AG04450 (cell line): ENCODE measurements at places on chromosomes 4 and X.

GRCh38 chr4:3682236-3683076, 83.7 kb upstream of the ADRA2C start:
- no peak for DNase-seq

- no peak for DNase-seq
Observed at GRCh38 chrX:134026565-134027311, 41.3 kb upstream of the GPC3 start.

DNA sequence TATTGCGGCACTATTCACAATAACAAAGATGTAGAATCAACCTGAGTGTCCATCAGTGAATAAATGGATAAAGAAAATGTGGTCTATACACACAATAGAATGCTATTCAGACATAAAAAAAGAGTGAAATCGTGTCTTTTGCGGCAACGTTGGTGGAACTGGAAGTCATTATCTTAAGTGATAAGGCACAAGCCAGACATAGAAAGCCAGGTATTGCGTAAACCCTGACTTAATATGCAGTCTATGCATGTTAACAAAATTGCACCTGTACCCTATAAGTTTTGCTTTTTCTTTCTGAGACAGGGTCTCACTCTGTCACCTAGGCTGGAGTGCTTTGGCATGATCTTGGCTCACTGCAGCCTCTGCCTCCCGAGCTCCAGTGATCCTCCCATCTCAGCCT, 28.6 kb downstream of the KIAA0232 start:
- no peak for DNase-seq

- peak; percentile 15 for DNase-seq
Observed at GRCh38 chrX:119067023-119067739, 5.6 kb upstream of the CT47C1 start.

GRCh38 chrX:33252306-33252825, 41.0 kb upstream of the DMD start:
- DNase-seq, result no peak

GRCh38 chr4:24991015-24991414, 39.7 kb downstream of the LGI2 start:
- no peak for DNase-seq

GRCh38 chr4:159281771-159282170, 178.9 kb downstream of the RAPGEF2 start:
- DNase-seq, result no peak

- DNase-seq, result no peak
Observed at GRCh38 chrX:24485323-24485722, 20.2 kb downstream of the PDK3 start.

GRCh38 chr4:87881115-87881514, 48.3 kb downstream of the MEPE start:
- no peak for DNase-seq

DNA sequence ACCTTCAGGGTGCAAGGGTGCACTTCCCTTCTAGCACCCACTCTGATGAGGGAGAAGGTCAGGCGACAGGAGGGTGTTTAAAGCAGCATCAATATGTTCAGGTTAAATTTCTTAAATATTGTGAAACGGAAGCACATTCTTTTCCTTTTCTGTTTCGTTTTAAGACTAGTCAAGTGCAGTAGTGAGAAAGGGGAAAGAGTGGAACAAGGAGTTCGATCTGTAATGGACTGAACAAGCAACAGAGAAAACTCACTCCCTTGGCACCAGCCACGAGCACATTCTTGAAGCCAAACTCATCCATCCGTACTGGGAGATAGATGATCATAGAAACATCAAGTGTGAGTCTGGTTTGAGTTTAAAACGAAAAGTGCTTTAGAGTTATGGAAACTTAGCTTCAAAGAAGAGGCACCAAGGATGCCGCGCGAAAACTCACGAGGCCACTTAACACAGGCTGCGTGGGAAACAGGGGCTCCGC, 815 bp downstream of the FAM53A start:
- DNase-seq, result peak; percentile 69

- DNase-seq, result no peak
Observed at GRCh38 chr4:36218121-36218520, 26.2 kb downstream of the ARAP2 start.

DNA sequence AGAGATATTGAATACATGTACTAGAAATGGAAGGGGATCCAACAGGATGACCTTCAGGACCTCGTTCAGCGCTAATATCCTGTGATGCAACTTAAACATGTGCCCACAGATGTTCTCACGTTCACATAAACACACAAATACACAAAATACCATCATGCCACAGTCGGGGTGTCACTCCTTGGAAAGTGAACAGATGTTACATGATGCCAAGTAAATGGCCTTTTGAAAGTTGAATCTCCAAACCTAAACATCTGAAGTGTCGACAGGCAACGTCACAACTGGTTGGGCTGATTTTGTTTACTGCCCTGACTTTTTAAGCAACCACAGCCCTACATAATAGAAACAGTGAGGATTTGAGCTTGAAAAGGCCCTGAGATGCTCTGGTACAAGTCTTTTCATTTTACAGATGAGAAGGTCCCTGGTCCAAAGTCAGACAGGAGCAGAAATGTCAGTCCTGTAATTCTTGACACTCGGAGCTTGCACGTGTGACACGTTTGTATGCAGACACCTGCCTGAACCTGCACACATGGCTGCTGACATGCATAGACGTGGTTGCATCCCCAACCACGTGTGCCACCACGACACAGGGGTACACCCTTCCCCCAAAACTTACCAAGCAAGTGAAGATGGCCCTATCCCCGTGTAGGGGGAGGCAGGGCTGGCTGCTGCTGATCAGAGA, 23.5 kb upstream of the BCORL1 start:
- no peak for DNase-seq

DNA sequence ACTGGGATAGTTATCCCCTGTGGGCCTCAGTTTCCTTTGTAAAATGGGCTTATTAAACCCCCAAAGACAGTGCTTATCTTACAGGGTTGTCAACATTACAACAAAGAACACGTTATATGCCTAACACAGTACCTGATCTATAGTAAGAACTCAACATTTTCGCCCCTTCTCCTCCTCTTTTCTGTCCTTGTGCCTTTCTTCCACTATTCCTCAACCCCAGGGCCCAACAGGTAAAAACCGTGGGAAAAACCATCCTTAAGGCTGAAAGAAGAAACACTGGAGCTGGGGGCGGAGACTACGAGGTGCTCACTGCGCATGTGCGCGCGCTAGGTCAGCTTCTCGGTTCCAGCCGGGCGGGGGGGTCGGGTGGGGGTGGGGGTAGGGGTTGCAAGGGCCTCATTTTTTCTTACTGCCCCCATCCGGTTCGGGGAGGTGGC, 426 bp upstream of the XIAP start:
- no peak for DNase-seq

- DNase-seq, result no peak
Observed at GRCh38 chr4:156556336-156556735, 415.3 kb downstream of the PDGFC start.

- no peak for DNase-seq
Observed at GRCh38 chr4:154364066-154364845, 127.3 kb downstream of the DCHS2 start.

- DNase-seq, result peak; percentile 18
Observed at GRCh38 chr4:101020956-101021355, 326.4 kb downstream of the PPP3CA start.

DNA sequence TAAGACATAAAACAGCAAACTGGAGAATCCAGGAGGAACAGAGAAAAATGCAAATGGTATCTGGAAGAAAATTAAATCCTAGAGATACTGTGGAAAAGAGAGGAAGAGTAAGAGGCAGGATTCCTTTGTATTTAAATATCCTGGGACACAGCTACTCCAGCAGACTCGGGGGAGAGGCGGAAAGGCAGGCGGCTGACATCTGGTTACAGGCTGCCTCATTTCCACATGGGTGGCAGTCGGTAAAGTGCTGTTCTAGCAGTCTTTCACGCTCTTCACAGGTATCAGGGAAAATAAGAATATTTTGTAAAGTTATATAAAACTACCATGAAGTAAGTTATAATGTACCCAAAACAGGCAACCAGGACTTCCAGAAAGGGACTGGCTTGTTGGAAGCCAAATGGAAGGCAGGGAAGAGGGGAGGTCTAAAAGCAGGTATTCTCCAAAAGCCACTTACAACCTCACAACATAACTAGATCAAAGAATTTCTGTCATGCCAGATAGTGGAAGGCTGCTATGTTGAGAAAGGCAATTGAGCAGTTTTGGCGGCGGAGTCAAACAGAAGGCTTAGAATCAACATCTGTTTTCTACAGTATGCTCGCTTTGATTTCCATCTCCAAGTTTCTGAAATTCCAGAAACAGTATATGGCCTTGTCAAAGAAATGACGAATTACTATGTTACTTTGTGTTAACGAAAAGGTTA, 1.3 kb upstream of the TIGD2 start:
- DNase-seq, result no peak

GRCh38 chrX:120242813-120243212, 7.8 kb upstream of the ZBTB33 start:
- no peak for DNase-seq

- no peak for DNase-seq
Observed at GRCh38 chrX:72054779-72055489, 76.8 kb downstream of the RTL5 start.

GRCh38 chr4:52948057-52948423, 85.9 kb downstream of the RASL11B start:
- DNase-seq, result no peak

DNA sequence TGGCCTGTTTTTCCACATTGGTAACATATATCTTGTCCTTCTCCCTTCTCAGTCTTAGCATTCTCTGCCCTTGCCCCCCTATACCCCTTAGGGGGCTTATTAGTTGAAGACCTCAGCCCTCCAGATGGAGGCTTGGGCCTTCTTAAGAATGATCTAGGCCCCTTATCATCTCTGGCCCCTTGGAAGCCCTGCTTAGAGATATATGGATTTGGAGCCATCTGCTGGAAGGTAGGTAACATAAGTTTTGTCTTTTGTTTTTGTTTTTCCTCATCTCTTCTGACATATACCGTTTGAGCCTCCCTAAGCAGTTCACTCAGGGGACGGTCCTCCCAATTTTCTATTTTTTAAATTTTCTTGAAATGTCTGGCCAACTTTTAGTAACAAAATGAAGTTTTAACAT, 48.3 kb upstream of the NAP1L2 start:
- DNase-seq, result no peak

DNA sequence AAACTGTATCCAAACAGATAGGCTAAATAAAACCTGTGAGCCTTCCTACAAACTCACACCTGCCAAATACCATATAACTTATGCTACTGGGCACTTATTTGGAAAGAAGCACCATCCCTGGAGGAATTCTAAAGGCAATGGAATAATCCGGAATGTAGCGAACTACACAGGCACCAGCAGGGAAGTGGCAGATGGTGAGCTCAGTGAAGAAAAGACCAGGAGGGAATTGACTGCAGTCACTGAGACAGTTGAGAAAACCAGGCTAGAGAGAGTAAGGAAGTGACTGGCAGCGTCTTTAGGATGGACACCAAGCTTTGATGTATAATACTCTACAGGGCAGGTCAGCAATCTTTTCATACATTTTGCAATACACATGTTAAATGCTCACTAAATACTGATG, 16.3 kb downstream of the NDNF start:
- no peak for DNase-seq

DNA sequence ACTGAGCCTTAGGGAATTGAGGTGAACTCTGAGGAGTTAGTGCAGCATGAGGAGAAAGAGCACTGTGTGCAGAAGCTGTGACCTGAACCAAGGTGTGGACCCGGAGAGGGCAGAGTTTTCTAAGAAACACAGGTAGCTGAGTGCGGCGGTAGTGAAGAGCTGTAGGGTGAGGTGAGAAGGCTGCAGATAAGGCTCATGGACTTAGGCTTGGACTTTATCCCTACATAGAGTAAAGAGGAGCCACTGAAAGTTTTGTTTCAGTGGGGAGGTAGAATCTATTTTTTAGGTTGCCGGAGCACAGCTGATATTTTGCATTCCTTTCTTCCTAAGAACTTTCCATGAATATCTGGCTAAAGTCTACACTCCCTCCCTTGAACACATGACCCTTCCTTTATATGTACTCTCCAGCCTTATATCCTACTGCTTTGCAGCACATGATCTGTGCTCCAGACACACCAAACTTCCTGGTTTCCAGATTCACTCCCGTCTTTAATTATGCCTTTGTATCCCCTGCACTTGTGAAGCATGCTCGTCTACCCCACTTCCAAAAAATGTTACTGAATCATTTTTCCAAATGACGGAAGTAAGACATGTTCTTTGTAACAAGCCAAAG, 10.6 kb upstream of the PGRMC2 start:
- no peak for DNase-seq

- DNase-seq, result no peak
Observed at GRCh38 chr4:161894014-161894413, 269.8 kb downstream of the FSTL5 start.
